Thymus (tissue), 14 donors: ENCODE measurements at places on chromosomes 11 and 22. TPM values are rescaled to one million over a fixed set of nuclear protein-coding genes. Genes with fewer than 3 reads are reported as not detected.

DNA sequence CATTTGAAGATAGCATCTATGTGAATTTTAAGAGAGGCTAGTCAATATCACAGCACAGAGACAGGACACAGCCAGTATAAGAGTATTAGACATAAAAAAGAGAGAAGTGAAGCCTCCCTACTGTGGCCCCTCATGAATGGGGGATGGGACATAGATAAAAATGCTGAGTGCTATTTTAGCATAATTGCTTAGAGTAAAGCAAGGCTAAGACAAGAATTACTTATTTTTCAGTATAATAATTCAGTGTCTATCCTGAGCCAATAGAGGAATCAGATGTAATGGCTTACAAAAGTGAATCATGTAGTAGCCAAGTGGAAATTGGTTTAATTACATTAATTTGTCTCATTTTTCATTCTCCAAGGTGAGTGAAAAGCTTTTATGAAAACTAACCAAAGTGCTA, 419.5 kb downstream of the NELL1 start:
- no peak for DNase-seq

The SHISAL1 gene
- 0.27 TPM for polyA plus RNA-seq

GRCh38 chr11:92759571-92760214, 209.8 kb upstream of the MTNR1B start:
- no peak for DNase-seq

The SYT13 gene
- polyA plus RNA-seq = 0.25 TPM

- DNase-seq = no peak
Observed at GRCh38 chr11:11324090-11324489, 29.0 kb downstream of the CSNK2A3 start.

DNA sequence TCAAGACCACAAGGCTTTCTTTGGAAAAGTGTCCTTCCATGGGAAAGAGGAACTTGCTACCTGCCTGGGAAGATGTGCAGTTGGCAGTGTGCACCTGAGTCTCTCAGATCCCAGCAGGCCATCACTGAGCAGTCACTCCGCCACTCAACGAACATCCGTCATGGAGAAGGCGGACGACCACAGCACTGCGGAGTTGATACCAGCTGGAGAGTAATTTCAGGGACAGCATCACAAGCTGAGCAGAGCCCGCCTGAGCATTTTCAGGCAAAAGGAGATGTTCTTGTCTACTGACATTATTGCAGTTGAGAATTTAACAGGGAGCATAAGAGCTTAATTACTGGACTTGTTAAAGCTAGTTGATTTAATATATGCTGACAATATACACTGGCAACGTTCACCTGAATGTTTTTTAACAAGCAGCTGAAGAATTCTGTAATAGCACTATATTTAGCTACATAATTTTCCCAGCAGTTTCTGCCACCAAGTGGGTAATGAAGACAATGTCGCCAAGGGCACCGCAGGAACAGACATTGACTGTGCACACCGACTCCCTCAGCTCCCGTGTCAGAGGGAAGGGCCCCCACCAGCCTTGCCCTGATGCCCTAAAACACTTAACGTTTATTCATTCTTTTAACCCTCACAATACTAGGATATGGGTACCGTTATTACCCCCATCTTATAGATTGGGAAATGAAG, 52.4 kb upstream of the ARFGAP3 start:
- DNase-seq = no peak

- no peak for DNase-seq
Observed at GRCh38 chr22:49295851-49296560, 531.7 kb downstream of the BRD1 start.

- DNase-seq = no peak
Observed at GRCh38 chr11:126225295-126225665, 13.7 kb downstream of the FAM118B start.

The E2F8 gene
- polyA plus RNA-seq = 0.43 TPM

- no peak for DNase-seq
Observed at GRCh38 chr11:81840380-81840779, 893.3 kb downstream of the FAM181B start.

GRCh38 chr11:111173221-111173620, 72.3 kb upstream of the POU2AF2 start:
- DNase-seq = no peak

The HTR3B gene
- 0.11 TPM for polyA plus RNA-seq

The AMOTL1 gene
- 10.5 TPM for polyA plus RNA-seq

DNA sequence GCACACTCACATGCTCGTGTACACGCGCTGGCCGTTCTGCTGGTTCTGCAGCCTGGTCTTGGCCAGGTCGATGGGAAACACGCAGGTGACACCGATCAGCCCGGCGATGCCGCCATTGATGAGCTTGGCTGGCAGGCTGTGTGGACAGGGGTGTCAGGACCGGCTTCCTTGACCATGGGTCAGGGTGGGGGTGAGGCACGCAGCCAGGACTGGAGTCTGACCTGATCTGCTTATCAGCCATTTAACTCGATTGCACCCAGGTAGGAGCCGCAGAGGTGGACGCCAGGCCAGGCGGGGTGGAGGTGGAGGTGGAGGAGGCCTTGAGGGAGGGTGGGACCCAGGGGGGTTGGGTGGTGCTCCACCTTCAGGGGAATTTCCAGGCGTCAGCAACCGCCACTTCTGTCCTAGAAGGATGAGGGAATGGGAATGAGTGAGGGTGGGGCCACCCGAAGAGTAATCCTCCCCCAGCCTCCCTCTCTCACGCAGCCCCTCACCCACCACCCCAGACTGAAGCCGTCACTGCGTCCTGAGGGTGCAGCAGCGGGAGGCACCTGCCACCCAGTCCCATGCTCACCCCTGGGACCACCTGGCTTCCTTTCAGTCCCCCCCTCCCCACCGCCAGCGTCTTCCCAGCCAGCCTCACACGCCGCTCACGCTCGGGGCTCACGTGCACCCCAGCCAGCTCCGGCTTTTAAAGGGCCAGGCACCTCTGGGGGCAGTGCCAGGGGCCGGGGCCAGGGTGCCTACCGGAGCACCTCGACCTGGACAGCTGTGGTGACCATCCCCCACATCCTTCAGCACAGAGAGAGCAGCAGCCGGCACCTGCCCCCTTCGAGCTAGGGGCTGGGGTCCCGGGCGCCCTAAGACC, 3.1 kb downstream of the SLC25A22 start:
- DNase-seq = no peak

The DNAJC4 gene
- polyA plus RNA-seq = 134 TPM

DNA sequence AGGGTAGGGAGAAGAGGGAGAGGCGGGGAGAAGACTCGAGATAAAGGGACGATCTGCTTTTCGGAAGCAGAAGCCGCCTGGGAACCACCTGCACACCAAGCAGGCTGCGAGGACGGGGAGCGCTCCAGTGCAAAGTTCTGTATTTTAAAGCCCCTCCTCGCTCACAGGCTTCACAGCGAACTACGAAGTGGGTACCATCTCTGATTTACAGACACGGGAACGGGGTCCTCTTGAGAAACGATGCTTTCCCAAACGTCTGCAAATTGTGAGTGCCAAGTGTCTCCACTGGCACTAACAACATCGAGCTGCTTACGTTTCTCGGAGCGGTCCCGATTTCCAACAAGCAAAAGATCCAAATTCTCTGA, 700 bp upstream of the STX3 start:
- no peak for DNase-seq

DNA sequence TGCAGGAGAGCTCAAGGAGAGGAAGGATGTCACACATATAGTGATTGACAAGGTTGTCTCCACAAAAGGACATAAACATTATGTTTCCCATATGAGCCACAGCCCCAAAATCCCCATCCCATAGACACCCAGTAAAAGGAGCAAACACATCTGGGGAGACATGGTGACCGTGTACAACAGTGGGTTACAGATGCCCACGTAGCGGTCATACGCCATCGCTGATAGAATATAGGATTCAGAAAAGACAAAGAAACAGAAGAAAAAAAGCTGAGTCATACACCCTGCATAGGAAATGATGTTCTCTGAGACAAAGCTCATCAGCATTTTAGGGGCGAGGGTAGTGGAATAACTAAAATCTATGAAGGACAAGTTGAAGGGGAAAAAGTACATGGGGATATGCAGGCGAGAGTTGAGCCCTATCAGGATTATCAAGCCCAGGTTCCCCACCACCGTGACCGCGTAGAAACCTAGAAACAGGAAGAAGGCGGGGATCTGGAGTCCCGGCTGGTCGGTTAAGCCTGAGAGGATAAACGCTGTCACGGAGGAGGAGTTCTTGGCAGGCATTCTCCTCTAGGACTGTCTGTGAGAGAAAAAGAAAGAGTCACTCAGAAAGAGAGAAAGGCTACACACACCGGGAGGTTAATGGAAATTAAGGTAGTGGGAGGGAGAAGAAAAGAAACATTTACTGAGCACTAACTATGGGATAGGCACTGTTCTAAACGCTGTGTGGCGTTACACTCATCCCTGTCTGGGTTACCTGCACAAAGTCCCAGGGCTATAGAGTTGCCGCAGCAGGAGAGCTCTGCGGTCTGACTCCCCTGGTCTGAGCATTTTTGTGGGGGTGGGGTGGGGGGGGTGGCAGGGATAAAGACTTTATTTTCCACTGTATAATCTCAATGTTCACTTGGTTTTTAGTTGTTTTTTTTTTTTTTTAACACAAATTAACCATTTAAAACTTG, 36.1 kb upstream of the OR8B8 start:
- DNase-seq = peak; percentile 30

The ZP1 gene
- polyA plus RNA-seq = 1.5 TPM

- no peak for DNase-seq
Observed at GRCh38 chr11:46277313-46277621, 195 bp upstream of the CREB3L1 start.

The PLEKHB1 gene
- polyA plus RNA-seq = 6.1 TPM

DNA sequence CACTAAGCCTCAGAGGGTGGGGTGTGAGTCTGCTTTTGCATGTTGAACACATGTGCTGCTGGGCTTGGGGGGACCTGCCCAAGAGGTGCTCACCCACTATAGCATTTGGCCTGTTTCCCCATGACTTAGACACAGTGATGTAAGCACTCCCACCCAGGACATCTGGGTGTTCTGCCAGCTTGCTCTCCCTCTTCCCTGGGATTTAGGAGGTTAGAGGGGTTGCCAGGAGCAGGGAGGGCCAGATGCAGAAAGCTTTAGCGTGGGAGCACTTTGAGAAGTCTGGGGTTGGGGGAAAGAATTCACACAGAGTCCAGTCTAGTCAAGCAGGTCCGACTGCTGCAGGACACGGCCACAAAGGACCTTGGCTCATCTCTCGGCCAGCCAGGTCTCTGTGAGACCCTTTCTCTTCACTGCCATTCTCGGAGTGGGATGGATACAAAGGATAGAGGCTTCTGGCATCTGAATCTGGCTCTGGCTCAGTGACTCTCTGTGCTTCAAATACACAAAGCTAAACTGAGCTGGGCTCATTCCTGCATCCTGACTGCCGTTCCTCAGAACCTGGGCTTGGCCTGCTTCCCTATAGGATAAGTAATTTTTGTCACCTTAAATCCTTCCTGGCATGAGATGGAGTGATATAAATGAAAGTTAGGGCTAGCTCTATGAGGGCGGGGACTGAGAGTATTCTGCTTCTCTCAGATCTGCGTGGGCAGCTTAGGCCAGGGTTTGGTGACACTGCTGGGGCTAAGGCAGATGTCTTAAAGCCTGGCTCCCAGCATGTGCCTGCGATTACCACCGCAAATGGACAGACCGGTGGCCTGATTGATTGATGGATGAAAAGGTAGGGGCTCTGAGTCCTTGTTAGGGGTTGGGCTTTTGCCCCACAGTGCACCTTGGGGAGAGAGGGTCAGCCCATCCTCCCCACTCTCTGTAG, 14.5 kb downstream of the USP2 start:
- DNase-seq = no peak

The MMP1 gene
- polyA plus RNA-seq = 2.5 TPM

The HPX gene
- 1.9 TPM for polyA plus RNA-seq

DNA sequence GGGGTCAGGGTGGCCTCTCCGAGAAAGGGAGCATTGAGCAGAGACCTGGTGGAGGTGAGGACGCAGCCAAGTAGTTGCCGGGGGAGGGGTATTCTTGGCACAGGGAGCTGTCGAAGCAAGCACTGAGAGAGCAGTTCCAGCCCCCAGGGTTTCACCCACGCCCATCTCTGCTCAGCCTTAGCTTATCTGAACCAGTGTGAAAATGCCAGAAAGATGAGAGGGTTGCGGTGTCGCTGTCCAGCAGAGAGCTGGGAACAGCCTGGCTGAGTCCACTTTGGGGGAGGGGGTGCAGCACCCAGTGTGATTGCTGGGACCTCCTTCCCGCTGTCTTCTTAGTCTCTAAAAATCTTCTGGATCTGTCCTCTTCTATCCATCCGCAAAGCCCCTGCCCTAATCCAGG, 123.3 kb upstream of the TBCEL start:
- no peak for DNase-seq

- DNase-seq = no peak
Observed at GRCh38 chr11:44618561-44619425, 53.3 kb downstream of the CD82 start.

DNA sequence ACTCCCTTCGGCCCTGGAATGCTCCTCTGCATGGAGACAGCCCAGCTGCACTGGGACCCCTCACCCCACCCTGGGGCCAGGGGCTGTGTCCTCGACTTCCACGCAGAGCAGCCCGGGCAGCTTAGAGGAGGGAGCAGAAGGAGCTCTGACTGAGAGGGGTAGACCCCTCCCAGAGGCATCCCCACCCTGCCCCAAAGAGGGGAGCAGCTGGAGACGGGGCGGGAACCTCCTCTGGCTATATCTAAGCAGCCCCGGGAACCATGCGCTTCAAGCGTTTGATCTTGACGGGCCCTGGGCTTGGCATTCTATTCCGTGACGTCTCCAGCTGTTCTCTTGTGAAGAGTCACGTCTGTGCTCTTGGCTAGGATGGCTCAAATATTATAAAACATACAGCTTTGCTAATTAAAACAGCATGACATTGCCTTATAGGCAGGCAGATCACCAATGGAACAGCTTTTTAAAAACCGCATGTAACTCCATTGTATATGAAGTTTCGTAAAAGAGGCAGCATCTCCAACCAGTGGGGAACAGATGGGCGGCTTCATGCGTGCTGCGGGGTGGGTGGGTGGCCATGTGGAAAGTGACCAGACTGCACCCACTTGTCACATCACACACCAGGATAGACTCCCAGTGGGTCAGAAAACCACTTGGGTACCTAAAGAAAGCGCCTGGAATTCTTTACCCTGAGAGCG, 7.7 kb downstream of the KCNQ1 start:
- DNase-seq = no peak

GRCh38 chr11:120815319-120816100, 208.4 kb upstream of the TBCEL start:
- DNase-seq = no peak
